ENCODE measurements at places on chromosomes 4 and X.
A peak's percentile ranks its signal among the peaks of the same experiment; 100 is the strongest.

DNA sequence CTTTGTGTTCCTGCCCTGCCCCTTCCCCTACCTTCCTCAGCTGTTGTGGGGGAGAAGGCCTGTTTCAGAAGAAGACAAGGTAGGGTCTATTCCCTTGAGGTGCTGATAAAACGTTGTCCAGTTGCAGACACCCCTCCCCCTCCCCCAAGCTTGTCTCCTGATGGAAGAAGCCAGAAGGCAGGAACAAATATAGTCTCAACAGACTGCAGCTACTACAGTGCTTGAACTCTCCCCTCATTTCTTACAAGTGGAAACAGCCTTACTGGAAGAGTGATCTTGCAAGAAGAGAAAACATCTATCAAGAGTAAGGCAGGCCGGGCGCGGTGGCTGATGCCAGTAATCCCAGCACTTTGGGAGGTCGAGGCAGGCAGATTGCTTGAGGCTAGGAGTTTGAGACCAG is 11.0 kb upstream of the MAP7D3 start:
- DNase-seq, result no peak

GRCh38 chrX:115147220-115147619 is 42.0 kb upstream of the RBMXL3 start:
- DNase-seq, result no peak

DNA sequence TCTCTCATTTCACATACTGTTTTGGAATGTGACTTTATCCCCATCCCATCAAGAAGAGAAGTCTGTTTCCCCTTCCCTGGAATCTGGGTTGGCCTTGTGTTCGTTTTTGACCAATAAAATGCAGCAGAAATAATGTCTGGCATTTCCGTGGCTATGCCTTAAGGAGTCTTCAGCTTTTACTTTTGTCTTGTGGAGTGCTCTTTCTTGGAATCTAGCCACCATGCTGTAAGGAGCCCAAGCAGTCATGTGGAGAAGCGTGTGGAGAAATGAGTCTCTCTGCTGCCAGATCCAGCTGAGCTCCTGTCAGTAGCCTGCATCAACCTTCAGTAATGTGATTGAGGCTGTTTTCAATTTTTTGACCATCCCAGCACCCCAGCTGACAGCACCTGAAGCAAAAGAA is 84.4 kb upstream of the ARMCX2 start:
- DNase-seq, result no peak

DNA sequence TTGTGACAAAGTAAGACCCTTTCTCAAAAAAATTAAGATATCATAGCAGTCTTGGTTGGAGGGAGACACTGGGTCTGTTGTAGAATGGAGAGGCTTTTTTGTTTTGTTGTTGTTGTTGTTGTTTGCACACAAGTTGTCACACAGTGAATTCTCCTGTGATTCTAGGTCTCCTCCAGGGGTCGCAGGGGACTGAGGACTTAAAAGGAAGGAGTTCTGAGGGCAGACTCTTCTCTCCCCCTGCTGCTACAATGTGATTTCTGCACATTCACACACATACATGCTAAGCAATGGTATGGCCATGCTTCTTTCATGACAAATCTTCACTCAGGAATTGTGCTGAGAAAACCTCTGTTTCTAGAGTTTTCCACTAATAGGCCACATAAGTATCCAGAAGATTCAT is 71.1 kb downstream of the ZNF732 start:
- no peak for DNase-seq

GRCh38 chr4:156933633-156934258 is 37.9 kb downstream of the PDGFC start:
- DNase-seq, result no peak

DNA sequence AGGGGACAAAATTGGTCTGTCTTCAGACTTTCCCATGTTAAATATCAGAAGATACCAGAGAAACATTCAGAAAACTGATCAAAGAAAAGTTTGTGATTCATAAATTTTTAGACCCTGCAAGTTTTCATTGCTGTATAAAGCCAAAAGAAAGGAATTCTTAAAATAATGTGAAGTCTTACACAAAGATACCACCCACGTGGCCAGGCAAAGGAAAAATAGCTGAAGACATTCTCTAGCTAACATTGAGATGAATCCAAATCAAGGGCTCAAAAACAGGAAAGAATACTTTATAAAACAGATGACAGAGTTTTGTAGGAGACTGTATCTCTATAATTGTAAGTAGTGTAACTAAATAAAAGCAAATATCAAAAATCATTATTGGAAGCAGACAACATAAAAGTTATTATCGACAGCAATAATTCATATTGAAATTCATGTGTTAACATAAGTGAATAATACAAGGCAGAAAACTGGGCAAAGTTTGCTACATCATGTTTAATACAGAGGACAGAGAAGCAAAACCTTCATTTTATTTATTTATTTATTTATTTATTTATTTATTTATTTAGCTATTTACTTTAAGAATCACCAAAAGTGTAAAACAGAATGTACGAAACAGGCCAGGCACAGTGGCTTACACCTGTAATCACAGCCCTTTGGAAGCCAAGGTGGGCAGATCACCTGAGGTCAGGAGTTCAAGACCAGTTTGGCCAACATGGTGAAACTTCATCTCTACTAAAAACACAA is 204.6 kb upstream of the SLIT2 start:
- DNase-seq, result no peak

- peak; percentile 49 for DNase-seq
Observed at GRCh38 chrX:12970691-12971202, 4.2 kb upstream of the TMSB4X start.

- DNase-seq, result peak; percentile 27
Observed at GRCh38 chrX:69618803-69619202, 2.9 kb downstream of the EDA start.

- no peak for DNase-seq
Observed at GRCh38 chr4:142467088-142467487, 379.0 kb downstream of the INPP4B start.

DNA sequence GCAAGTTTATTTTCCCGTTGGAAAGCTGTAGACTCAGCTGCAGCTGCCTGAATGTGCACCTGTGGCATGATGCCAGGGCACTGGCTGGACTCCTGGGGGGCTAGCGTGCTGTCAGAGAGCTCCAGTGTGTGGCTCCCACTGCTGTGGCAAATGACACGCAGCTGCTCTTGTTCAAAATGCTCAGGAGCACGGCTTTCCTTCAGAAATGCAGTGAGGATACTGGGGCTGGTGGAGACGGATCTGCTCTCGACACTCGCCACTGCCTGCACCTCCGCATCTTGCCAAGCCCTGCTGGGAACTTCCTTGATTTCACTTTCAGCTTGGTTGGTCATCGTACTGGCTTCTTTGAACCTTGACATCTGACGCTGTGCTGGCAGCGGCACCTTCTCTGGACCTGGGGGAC is 58.7 kb downstream of the GPRIN3 start:
- DNase-seq, result no peak

- no peak for DNase-seq
Observed at GRCh38 chr4:169811476-169811875, 53.7 kb upstream of the HPF1 start.

DNA sequence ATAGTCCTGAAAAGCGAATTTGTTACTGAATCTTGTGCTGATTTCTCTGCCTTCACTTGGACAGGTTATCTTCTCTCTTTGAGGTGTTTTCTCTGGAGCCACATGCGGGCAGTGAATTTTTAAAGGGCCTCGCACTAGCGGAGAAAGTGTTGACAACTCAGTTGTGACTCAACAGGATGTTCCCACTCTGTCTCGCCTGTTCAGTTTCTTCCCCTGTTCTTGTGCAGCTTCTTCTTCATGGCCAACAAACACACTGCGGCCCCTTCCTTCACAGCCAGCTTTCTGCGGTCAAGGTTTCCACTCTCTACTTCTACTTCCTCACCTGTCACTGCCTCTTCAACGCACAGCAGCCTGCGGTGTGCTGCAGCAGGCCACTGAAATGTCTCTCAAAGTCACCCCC is 1.1 kb upstream of the SHROOM4 start:
- DNase-seq, result no peak

DNA sequence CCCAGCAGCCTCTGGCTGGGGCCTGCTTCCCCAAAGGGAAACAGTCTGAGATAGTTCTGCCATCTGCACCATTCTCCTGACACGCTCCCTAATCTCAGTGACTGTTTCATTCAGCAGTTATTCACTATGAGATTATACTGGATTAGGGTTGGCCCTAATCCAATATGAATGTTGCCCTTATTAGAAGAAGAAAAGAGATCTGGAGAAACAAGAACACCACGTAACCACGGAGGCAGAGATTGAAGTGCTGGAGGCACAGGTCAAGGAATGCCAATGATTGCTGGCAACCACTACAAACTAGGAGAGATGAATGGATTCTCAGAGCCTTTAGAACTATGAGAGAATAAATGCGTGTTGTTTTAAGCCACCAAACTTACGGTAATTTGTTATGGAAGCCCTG is 7.4 kb downstream of the ACOX3 start:
- DNase-seq, result no peak

DNA sequence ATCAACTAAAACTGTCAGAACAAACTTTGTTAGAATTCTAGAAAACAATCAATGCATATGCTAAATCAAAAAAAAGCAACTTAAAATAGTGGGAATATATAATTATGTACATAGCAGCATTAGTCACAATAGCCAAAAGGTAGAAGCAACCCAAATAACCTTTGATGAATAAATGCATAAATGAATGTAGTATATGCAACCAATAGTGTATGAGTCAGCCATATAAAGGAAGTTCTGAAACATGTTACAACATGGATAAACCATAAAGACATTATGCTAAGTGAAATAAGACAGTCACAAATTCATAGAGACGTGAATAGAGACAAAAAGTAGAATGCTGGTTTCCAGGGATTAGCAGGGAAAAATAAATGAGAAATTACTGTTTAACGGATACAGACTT is 762.8 kb upstream of the INTU start:
- no peak for DNase-seq

DNA sequence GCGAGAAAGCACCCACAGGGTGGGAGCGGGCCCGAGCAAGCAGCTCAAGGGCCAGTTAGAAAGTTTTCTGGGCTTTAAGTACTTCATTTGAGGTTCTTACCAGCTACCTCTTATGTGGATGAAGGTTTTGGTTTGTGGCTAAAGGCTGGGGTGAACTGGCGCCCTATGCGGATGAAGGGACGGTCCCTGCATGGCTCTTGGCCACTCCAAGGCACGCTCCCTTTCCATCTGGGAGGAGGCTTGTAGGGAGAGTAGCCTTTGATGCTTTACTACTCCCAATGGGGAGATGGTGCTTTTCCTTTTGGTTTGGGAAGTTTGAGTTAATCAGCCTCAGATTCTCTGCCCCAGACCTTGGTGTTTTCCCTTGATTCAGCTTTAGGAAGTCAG is 17.7 kb downstream of the MRFAP1 start:
- no peak for DNase-seq

DNA sequence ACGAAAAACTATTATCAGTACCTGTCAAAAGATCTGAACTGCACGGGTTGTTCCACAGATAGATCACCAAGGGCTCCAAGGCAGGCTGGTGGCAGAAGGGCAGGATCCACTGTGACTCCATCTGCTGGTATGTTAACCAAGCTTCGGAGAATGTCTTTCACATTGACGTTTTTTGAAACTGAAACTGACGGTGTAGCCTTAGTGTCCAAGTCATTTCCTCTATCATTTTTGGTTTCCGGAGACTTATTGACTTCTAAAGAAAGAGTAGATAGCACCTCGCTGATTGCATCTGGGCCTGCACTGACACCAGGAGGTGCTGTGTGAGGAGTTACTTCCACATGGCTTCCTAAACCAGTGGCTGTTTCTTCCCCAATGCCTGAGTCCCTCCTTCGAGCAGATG is 186.9 kb downstream of the LRBA start:
- DNase-seq, result no peak

- peak; percentile 36 for DNase-seq
Observed at GRCh38 chr4:20422398-20422797, 170.7 kb downstream of the SLIT2 start.

DNA sequence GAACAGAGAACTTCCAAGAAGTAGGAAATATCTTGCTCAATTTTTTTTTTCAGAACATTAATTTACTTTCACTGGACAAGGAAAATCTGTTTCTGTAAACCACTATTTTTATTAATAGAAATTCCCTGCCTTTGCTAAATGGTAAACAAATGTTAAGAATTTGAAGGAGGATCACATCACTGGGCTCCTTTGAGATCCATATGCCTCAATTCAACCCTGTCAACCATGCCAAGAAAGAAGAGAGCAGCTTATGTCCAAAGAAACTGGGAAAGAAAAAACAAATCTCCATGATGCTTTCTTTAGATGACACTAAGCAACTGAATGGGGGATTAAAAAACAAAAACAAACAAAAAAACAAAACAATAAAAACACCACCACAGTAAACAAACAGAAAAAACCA is 47.7 kb downstream of the LNX1 start:
- DNase-seq, result no peak

GRCh38 chr4:182338746-182339145 is 95.5 kb downstream of the TENM3 start:
- DNase-seq, result no peak

DNA sequence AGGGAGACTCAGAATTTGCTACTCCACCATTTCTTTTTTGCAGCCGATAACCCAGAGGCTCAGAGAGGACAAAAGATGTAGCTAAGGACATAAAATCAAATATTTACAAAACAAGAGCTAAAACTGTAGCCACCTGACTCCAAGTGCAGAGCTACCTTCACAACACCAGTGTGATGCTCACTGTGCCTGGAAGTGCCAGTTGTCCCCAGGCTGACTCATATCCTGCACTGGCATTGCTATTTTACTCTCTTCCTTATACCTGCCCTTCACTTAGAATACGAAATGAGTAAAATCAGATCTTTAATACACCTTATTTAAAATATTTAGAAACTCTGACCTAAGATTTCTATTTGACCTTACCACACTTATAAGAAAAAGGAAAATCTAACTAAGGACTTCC is 39.5 kb downstream of the SLC7A11 start:
- DNase-seq, result no peak

DNA sequence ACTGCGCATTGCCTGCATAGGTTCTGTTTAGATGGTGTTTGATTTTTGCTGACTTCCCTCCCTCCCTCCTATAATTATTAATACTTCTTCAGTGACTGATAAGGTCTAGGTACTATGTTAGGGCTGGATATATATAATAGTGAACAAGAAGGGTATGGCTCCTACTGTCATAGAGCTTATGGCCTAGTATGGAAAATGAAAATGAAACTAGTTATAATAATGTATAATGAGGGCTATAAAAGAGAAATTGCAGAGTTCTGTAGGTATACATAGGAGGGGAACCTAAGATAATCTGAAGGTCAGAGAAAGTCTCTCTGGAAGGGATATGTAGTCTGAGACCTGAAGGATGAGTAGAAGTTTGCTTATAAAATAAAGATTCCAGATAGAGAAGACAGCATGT is 102.1 kb downstream of the DCK start:
- DNase-seq, result no peak
